ENCODE measurements at places on chromosomes 2 and 18.

DNA sequence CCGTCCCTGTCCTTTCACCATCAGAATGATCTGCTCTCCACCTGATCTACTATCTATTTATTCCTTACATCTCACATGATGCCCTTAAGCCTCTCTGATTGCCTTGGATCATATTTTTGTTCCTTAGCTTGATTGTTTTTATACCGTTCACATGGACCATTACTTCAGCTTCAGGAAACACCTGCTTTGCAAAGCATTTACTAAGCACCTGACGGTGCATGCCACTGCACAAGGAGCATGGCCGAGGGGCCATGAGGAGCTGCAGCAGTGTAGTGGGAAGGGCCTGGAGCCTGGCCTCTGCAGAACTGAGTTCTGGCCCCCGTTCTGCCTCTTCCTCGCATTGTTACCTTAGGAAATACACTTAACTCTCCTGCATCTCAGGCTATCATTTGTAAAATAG lies 124.1 kb upstream of the NDUFV2 start:
- no peak for DNase-seq

DNA sequence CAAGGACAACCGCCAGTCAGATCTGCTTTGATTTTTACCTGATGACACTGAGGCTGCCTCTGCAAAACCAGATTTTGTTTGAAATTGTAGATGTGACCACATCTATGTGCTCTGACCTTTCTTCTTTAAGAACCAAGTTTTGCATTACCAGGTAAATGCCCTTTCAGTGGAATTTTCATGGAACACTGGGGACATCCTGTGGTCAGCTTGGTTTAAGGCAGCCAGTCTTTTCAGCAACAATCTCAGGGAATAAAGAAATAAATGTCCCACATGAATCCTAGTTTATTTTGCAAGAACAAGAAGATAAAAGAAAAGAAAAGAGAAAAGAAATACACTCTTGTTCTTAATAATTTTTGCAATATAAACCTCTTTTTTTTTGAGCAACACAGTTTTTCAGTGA lies 90.6 kb downstream of the POU3F3 start:
- DNase-seq = no peak

- no peak for DNase-seq
Observed at GRCh38 chr18:7855671-7856070, 288.6 kb downstream of the PTPRM start.

DNA sequence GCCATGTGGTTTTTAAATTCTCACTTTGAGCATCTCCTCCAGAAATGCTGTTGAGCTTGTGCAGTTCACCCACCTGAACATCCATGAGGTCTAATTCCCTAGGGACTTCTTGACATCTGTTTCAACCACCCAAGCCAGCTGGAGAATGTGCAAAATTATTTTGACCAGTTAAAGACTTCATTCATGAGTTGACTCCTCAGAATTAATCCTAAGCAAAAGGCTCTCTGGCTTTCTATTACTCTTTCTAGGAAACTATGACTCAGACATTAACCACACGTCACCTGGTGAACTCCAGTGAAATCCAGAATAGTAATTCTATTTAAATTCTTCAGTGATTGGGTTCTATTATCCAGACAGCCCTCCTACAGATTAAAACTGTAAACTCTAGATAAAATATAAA lies 247.5 kb downstream of the NBAS start:
- DNase-seq = no peak

- no peak for DNase-seq
Observed at GRCh38 chr2:166343467-166343866, 32.3 kb downstream of the SCN9A start.

DNA sequence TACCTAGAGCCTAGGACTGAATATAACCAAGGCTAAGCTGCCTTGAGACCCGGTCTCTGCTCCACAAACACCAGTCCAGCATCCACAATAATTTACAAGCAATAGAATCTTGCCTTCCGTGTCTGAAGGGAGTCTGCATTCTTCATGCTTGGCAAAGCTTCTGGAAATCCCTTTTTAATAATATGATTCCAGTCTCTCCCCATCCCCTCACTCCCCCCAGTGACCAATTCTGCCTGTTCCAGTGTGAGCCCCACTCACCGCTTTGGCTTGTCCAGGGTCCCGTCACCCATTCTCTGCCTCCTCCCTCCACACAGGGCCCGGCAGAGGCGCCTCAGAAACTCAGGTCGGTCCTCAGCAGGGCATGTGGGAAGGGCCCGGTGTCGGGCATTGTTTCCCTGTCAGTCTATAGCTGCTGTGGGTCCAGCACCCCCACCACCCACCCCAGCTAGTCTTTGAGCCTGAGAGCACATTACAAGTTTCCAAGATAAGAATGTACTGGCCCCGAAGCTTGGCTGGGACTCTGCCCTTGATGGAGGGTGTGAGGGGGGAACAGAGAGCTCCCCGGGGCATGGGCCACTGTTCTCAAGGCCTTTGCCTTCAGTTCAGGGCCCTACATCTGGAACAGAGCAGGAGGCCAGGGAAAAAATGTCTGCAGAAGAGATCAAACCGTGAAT lies 129.7 kb upstream of the MYCN start:
- DNase-seq = no peak

DNA sequence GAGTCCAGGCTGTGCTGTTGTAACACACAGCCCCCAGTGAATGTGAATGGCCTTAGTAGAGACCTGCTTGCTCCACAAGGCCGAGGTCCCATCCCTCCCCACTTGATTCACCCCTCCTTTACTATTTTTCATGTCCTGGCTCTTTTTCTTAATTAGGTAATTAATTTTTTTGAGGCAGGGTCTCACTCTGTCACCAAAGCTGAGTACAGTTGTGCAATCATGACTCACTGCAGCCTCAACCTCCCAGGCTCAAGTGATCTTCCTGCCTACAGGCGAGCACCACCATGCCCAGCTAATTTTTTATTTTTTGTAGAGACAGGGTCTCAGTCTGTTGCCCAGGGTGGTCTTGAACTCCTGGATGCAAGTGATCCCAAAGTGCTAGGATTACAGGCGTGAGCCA lies 19.3 kb downstream of the FBLN7 start:
- DNase-seq = no peak

GRCh38 chr2:170339750-170340692 lies 162.1 kb downstream of the MYO3B start:
- DNase-seq = no peak

- no peak for DNase-seq
Observed at GRCh38 chr2:222298311-222299150, at the start of gene PAX3. Gene PAX3, minus strand, starts transcription at chr2:222298998. Its CDS starts 383 bp downstream, at chr2:222298615.

DNA sequence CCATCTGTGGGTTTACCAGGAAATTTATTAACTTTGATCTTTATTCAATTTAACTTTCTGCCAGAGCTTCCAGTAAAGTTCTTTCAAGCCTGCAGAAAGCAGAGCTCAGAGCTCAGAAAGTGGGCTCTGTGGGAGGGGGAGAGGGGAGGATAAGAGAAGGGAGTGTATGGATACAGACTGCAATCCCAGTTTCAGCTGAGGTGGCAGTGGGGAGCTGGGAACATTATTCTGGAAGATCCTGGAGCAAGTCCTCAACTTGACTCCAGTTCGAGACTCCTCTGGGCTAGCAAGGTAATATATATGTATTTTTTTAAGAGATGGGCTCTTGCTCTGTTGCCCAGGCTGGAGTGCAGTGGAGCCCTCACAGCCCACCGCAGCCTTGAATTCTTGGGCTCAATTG lies 108.9 kb upstream of the NABP1 start:
- no peak for DNase-seq

DNA sequence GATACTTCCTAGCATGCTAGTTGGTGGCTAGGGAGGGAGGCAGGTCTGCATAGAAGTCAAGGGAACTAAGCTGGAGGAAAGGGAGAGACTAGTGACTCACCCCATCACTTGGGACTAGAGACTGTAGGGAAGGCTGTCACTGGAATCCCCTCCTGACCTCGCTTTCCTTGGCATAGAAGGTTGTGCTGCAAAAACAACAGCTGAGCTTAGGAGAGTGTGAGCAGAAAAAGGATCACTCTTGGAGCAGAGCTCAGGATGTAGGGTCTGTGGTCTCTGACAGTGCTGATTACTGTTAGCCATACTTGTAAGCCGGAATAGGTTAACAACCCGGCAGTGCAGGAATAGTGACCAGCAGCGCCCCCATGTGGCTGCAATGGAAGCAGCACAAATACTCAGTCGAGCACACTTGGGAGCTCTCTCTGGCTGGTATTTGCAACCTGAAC lies 66.9 kb upstream of the SMAD2 start:
- no peak for DNase-seq

DNA sequence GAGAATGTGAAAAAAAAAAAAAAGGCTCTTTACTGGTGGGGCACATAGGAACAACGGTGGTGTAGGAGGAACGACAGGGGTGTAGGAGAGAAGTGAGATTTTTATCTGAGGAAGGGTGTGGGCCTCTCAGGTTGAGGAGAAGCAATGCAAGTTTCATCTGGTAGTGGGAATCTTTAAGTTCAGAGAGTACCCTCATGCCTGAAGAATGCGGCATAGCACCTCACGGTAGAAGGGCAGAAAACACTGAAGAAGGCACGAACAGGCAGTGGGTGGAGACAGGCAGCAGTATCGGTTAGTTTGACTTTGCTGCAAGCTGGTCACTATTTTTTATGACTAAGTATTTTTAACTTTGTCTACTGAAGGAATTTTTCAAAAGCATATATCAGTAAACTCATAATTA lies 52.2 kb upstream of the TSPYL6 start:
- no peak for DNase-seq

- no peak for DNase-seq
Observed at GRCh38 chr18:69945220-69946114, 2.2 kb downstream of the CD226 start.

GRCh38 chr2:9178110-9178903 lies 28.3 kb upstream of the ASAP2 start:
- DNase-seq = no peak

DNA sequence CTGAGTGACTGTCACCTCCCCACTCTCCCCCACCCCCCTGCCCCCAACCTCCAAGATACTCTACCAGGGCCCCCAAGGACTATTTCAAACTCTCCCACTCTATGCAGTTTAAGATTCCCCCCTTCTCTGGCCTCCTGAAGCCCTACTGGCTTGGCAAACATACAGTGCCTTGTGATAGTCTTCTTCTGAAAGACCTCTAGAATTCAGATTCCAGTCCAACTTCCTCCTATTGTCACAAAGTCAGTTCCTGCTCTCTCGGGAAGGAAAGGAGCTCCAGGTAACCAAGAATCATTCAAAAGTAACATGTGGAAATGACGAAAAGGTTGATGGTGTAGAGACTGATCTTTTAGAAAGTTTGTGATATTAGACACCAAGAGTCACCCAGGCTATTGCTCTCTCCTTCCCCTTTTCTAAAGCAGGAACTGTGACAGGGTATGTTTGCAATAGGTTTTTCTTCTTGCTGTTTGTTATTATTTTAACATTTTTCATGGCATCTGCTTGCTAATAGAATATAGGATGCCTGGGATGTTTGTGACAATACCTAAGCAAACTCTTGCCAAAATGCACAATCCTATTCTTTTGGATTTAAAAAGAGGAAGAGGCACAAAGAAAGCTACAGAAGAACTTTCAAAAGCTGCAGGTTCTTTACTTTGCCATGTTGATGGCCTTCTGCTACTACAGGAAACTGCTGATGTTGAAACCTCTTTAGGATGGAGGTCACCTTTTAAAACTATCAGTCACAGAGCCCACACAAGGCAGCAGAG lies 93.5 kb upstream of the MGAT4A start:
- DNase-seq = no peak

DNA sequence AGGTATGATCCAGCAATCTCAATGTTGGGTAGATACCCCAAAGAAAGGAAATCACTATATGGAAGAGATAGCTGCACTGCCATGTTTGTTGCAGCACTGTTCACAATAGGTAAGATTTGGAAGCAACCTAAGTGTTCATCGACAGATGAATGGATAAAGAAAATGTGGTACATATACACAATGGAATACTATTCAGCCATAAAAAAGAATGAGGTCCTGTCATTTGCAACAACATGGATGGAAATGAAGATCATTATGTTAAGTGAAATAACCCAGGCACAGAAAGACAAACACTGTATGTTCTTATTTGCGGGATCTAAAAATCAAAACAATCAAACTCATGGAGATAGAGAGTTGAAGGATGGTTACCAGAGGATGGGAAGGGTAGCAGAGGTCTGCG lies 372.4 kb upstream of the SPRED2 start:
- DNase-seq = no peak

DNA sequence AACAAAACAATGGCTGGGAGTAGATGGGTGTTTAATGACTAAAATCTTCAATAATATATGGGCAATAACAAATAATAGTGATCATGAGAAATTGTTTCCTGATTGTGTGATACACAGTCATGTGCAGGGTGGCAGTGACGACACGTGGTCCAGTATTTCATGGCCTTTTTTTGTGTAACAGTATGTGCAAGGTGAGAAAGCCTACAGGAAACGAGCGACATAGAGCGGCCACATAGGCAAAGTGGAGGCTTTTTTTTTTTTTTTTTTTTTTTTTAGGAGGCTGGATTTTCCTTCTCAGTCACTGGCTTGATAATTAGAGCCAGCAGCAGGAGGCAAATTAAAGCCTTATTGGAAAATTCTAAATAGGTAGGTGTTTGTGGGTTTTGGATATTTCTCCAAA lies 123.7 kb downstream of the MYO3B start:
- no peak for DNase-seq

DNA sequence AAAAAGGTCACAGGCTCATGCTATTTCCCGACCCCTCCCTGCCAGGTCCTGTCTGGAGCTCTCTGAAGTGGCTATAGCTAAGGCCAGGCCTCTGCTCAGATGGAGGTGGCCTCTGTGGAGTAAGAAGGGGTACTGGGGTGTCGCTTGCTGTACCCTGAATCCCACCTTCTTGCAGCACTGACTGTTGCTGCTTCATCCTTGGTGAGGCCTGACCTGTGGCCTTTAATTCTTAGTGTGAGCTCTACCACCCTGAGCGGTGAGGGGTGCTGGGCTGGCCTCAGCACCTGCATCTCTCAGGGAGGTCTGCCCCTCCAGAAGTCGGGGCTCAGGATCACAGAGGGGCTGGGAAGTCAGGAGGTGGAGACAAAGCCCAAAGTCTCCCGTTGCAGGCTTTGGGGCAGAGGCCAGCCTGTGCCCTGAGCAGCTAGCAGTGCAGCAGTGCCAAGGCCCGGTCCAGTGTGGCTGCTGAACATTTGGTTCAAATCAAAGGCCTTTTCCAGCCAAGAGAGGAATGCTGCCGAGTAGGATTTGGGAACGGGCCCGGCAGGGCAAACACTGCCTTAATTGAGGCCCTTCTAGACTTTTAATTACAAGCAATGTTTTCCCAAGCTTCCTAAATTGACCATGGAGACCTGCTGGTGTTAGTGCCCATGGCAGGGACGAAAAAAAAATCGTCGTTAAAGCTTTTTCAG lies 133.5 kb upstream of the HAAO start:
- DNase-seq = peak; percentile 74

DNA sequence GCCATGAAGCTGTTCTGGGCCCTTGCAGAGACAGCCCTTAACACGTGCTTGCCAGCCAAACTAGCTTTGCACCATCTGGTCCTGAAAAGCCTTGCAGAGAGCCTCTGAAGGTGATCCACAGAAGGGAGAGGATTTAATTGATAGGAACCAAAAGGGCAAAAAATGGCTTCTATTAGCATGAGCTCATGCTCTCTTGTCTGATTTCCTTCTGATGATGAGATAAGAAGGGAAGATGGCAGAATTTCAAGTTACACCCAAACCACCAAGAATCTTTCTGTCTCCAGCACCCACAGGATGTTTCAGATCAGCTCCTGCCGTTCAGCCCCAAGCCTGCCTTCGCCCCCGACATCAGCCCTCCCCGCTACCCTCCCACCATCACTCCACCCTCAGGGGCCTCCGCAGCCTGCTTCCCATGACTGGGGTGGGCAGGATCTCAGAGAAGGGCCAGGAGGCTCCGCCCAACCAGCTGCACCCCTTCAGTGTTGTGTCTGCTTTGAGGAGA lies 23.4 kb upstream of the GLI2 start:
- no peak for DNase-seq

GRCh38 chr2:98240786-98241398 lies 105.4 kb upstream of the CNGA3 start:
- no peak for DNase-seq

- no peak for DNase-seq
Observed at GRCh38 chr2:62660087-62660486, 45.4 kb upstream of the EHBP1 start.
